ENCODE measurements at places on chromosomes 13 and 19.

GRCh38 chr19:36215276-36216123 is 594 bp downstream of the ZNF146 start:
- DNase-seq, result no peak

DNA sequence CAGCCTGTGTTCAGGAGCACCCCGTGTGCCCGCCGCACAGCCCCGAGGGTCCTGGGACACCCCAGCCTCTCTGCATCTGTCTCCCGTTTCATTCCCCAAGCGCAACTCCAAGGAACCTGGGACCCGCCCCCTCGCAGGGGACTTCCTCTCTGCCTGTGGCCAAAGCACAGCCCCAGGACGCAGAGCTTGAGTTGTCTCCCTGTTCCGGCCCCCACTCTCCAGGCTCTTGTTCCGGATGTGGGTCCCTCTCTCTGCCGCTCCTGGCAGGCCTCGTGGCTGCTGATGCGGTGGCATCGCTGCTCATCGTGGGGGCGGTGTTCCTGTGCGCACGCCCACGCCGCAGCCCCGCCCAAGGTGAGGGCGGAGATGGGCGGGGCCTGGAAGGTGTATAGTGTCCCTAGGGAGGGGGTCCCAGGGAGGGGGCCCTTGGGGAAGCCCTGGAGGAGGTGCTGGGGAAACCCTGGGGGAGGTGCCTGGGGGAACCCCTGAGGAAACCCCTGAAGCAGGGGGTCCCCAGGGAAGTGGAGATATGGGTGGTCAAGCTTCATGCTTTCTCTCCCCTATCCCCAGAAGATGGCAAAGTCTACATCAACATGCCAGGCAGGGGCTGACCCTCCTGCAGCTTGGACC is 1.3 kb downstream of the HCST start:
- DNase-seq, result peak; percentile 82

- no peak for DNase-seq
These were observed 16.9 kb upstream of the CYP2S1 start for GRCh38 chr19:41175801-41176777.

DNA sequence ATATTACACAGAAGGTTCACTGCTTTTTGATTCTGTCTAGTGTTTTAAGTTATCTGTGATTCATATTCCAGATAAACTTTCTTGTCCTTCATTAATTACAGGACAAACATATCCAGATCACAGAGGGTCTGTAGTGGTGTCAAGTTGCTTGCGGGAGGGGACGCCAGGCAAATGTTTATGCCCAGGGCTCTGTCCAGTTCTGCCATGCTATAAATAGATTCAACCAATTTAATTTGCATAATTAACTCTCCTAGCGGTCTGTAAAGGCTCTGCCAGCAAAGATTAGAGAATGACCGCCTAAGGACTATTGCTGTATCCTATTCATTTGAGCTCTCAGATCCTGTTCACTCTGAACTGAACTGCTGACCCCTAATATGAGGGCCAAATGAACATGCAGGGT is 59.7 kb upstream of the TRPC4 start:
- no peak for DNase-seq

DNA sequence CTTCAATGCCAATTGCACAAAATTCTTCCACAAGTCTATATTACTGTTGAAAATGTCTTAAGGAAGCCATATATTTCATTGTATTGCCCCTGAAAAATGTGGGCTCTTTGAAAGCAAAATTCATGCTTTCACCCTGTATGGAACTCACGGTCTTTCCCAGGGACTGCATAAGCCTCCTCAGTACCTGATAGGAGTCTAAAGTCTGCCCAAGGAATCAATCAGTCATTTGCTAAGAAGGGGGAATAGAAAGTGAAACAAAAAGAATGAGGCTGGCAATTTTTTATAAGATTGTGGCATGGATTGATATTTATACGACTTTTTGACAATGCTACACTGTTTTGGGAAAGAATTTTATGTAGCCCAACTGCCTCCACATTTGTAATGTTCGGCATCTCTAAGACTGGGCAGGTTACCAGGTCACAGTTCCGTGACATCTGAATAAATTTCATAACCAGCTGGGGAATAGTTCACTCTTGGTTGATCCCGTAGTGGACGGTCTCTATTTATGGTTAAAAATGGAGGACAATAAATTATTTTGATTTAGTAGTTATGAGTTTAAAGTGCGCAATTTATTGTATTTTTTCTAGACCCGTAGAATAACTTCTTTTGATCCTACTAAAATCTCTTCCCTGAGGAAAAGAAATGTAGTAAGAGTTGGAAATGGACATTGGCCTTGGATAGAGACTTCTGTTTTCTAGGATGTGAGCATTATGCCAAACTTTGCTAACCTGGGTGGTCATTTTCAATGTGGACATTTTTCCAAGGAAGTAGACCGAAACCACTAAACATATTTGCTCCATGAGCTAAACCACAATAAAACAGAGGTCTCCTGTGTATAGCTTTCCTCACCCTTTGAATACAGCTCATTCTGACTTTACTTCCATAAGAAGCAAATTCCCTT is 1585.4 kb downstream of the EFNB2 start:
- DNase-seq, result no peak

GRCh38 chr13:50668691-50669271 is 174.7 kb downstream of the DLEU7 start:
- no peak for DNase-seq

DNA sequence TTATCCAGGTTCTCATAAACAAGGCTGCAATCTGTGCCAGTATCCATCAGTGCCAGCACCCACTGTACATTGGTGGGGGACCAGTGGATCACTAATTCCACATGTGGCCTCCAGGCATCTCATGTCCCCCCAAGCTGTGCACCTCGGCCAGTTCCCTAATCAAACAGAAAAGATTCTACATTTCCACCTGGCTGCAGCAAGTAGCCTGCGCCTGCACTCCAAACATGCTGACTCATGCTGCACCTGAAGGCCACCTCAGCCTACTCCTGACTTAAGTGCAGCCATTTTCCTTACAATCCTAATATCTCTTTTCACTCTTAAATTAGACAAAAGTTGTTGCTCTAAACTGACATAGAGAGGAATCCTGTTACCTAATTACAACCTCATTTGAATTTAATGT is 729.4 kb upstream of the MIR17HG start:
- DNase-seq, result no peak

GRCh38 chr13:75628801-75629200 is 7.3 kb upstream of the LMO7 start:
- DNase-seq, result no peak

GRCh38 chr19:50486823-50487515 is 10.3 kb upstream of the GARIN5A start:
- peak; percentile 51 for DNase-seq

GRCh38 chr13:106318941-106319411 is 216.5 kb downstream of the EFNB2 start:
- no peak for DNase-seq

GRCh38 chr13:96415831-96416385 is 326.0 kb downstream of the HS6ST3 start:
- DNase-seq, result no peak

- DNase-seq, result no peak
These were observed 147.6 kb downstream of the KCTD12 start for GRCh38 chr13:76738616-76739015.

DNA sequence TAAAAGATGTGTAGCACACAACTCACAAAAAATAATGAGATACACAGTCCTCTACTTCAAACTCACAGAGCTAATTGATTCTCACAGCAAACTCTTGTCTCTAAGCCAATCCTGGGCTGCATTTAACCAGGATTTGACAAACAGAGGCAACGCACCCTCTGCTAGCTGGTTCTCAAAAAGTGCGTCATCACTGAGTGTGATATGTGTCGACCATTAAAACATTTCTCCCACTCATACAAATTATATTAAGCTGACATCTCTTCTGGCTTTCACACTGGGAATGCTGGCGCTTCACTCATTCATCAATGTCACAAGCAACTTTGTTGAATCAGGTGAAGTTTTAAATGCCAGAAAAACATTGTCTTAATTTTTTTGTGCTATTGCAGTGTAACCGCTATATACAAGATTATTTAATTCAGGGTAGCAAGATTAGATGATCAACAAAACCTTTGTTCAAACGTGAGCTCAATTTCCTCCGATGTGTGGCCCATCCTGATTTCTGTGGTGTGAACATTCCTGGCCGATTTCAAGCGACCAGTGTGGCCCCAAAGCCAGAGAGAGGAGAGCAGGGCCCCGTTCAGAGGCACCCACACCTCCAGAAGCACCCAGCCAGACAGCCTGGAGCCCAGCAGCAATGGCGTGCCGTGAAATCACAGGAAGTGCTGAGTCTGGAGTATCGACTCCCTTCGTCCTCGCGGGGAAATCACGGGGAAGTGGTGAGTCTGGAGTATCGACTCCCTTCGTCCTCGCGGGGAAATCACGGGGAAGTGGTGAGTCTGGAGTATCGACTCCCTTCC is 49.4 kb downstream of the RASA3 start:
- no peak for DNase-seq

- no peak for DNase-seq
These were observed 26.9 kb upstream of the TMEM160 start for GRCh38 chr19:47075179-47075810.

DNA sequence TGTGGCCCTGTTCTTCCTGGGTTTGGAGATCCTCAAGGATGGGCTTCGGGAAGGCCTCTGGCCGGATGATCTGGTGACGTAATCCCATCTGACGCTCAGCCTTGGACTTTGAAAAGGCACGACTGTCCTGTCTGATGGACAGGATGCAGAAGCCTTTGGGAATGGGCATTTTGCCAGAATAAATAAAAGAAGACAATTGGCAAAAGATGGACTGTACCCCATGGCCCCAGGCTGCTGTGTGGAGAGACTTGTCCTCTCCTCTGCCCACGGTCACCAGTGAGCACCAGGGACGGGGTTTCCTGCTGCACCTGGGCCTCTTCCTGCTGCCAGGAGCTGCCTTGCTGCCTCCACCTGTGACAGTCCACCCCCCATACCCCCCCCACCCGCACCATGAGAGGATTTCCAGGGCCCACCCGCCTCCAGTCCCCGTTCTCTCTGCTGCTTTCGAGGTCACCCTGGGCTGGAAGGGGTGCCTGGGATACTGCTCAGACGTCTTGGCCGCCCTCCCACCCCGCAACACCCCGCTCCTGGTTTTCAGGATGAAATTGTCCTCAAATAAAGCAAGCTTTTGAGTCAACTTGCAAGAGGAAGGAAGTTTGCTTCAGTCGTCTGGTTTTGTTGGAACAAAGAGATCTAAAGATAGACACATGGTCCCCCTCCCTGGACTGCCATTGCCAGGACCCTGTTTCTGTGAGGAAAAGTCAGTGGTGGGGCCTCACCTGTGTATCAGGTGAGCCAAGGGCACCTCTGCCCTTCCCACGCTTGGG is 40.9 kb downstream of the MCF2L start:
- no peak for DNase-seq

GRCh38 chr19:43331435-43332010 is 22.0 kb upstream of the CD177 start:
- DNase-seq, result no peak

DNA sequence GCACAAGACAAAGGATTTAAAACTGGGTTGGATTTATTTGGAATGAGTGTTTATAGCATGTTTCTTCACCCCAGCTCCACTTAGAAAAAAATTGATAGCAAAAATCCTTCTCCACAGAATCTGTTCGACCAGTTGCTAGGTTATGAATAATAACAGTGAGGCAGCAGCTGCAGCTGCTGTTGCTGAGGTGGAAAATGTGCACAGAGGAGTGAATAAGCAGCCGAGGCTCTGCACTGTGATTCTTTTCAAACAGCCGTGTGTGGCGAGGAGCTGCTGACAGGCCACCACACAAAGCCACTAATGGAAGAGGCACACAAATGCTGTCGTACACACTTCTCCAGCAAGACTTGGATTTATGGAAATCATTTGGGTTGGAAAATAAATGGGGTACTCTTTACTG is 6.4 kb upstream of the RASL11A start:
- DNase-seq, result no peak

- no peak for DNase-seq
These were observed 16.9 kb downstream of the ZC3H4 start for GRCh38 chr19:47096721-47097120.

GRCh38 chr19:37309834-37310575 is 60.9 kb upstream of the ZNF527 start:
- DNase-seq, result no peak

- DNase-seq, result no peak
These were observed 23.9 kb upstream of the MYCBP2 start for GRCh38 chr13:77350811-77351210.

DNA sequence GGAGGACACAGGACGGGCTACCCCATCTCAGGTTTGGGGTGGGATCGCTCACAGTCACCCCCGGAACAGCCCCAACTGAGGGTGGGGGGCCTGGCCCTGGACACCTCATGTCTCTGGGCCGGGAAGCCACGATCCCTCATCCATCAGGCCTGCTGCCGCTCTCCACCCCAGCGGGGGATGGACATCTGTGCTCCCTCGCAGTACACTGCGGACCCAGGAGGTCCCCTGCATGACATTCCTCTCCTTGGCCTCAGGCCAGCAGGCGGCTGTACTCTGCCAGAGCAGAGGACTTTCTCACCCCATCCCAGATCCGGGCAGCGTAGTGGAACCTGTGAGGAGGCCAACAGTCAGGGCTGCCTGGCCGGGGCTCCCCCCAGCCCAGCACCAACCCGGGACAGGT is 15.5 kb downstream of the IRGC start:
- DNase-seq, result no peak

DNA sequence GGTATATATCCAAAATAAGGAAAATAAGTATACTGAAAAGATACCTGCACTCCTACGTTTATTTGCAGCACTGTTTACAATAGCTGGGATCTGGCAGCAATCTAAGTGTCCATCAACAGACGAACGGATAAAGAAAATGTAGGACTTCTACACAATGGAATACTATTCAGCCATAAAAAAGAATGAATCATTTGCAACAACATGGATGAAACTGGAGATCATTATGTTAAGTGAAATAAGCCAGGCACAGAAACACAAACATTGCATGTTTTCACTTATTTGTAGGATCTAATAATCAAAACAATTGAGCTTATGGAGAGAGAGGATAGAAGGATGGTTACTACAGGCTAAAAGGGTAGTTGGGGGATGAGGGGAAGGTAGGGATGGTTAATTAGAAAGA is 494.0 kb downstream of the UQCRFS1 start:
- DNase-seq, result no peak

- DNase-seq, result peak; percentile 18
These were observed 43.2 kb downstream of the ZNF571 start for GRCh38 chr19:37551129-37551993.

DNA sequence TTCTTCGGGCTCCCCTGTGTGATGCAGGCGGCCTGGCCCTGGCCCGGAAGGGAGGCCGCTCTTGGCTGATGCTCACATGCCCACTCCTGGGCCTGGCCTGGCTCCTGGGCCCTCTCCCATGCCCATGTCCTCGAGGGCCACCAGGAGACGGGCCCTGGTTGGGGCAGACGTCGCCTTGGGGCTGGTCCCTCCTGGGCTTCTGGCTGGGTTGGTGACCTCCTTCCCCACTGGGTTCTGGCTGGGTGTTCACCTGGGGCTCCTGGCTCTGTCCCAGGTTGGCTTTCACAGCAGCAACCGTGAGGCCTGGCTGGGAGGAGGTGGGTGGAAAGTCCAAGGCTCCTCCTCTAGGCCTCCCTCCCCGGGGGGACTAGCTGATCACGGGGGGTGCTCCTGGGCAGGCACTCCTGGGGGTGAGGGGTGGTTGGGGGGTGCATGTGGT is 15.5 kb upstream of the SLC7A10 start:
- no peak for DNase-seq

- peak; percentile 77 for DNase-seq
These were observed 8.9 kb upstream of the CCDC9 start for GRCh38 chr19:47247308-47247990.
